ENCODE measurements at places on chromosomes 16 and 17. TPM values are rescaled to one million over a fixed set of nuclear protein-coding genes. Genes with fewer than 3 reads are reported as not detected.

DNA sequence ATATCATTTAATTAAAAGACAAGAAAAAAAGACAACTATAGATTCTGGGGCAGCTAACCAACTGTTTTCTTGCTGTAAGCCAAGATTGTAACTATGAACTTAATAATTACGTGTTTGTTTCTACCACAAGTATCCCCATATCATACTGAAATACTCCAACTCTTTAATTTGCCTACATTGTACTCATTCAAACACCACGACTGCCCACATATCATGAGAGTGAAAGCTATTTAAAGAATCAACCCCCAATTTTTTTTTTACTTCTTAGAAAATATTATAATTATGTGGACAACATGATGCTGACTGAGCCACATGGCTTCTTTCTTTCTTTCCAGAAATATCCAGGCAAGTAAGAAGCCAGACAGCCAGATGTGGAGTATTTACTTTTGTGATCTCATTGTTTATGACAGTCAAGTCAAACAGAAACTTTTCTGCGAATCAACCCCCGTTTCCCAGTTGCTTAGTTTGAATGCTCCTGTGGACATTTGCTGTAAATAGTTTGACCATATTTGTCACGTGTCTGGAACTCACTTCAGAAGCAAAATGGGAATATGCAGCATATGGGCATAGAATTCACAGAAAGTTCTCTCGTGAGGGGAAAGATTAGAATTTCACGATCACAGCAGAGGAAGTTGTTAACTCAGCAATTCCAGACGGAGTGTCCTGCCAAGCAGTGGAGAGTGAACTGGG lies 126.8 kb upstream of the PSMD7 start:
- DNase-seq = peak; percentile 38

- no peak for DNase-seq
These were observed 117.8 kb downstream of the AATF start for GRCh38 chr17:37066322-37067255.

DNA sequence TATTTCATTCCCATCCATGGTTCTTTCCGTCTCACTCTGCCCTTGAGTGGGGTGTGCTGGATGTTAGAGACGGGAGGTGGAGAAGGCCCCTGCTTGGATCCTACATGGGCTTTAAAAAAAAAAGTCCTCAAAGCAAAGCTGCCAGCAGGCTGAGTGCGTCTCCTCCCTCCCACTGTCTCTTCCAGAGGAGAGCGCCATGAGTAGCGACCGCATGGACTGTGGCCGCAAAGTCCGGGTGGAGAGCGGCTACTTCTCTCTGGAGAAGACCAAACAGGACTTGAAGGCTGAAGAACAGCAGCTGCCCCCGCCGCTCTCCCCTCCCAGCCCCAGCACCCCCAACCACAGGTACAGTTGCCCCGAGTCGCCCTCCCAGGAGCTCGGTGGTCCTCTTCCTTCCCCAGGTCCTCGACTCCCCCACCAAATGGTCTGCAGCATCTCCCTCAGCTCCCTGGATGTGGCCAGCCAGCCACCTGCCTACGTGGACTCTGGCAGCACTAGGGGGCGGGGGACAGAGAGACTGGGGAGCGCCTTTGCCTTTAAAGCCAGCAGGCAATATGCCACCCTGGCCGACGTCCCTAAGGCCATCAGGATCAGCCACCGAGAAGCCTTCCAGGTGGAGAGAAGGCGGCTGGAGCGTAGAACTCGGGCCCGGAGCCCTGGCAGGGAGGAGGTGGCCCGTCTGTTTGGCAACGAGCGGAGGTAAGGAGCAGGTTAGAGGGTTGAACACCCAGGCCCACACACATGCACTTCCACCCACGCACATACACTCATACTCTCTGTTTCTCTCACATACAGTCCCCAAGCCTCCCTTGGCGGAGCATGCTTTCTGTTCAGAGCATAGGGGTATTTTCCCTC lies 68.2 kb downstream of the PLD6 start:
- no peak for DNase-seq

DNA sequence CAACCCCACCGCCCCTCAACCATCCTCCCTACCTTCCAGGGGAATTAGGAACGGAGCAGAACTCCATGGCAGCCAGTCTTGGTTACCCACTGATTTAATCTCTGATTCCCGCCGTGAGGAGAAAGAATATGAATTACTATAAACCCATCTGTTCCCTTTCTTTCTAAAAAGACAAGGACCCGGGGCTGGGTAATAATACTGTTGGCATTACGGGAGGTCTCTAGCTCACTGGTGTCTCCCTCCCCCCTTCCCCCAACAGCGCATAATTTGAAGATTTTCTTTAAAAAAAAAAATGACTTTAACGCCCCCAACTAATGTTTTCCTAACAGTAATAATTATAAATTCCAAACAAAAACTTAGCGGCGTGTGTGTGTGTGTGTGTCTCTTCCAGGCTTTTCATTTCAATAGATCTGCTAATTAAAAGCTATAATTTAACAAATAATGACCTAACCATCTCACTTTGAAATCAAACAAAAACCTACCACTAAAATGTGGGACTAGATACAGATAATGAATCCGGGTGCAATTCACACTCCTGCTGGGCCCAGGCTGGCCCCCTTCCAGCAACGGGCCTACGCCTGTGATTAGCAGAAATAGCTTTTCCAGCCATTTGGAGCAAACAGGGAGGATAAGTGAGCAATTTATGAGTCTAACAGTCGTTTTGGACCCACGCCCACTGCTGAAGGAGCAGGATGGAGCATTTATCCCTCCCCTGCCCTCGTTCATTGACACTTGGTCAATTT lies 18.2 kb upstream of the BHLHA9 start:
- DNase-seq = no peak

DNA sequence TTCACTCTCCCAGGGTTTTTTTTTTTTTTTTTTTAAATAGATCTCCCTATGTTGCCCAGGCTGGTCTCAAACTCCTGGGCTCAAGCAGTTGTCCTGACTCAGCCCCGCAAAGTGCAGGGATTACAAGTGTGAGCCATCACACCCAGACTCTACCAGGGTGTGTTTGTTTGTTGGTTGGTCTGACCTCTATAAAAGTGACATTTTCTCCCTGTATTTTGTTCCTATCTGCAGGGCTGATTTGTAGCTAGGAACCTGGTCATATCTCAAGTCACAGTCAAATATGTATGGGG lies 46.3 kb upstream of the B4GALNT2 start:
- DNase-seq = no peak

The LITAFD gene
- not detected for polyA plus RNA-seq

DNA sequence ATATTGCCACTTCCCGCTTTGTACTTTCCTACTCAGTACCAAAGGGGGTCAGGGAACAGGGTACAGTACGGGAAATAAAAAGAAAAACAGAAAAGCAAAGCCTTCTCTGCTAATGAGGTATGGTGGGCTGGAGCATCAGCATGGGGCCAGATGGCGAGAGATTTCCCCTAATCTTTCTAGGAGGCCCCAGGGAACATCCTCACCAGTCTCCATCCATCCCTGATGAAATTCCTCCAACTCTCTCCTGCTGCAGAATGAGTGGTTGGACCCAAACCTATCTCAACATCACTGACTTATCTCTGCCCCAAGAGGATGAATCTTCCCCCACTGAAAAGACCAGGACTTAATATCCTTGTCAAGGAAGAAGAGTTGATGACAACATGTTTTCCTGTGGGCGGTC lies 185.6 kb downstream of the C16orf78 start:
- DNase-seq = no peak

Data from left kidney (tissue), 8 donors.